Brain microvascular endothelial cell (primary cell): ENCODE measurements at places on chromosomes 7 and 10.

DNA sequence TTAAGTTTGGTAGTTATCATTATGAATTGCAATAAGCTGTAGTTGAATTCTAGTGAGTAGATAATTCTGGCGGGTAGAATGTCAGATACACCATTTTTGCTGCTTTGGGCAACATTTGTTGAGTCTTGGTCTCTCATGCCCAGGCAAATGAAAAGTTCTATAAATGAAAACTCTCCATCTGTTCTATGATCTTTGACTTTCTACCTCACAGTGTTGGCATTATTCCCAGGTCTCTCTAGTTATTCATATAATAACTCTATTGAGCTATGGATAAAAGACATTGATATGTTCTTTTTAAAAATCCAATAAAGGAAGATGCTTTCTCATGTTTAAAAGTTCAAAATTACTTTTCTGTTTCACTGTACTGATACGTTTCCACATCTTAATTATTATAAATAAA, 415.3 kb upstream of the SEMA3D start:
- no peak for DNase-seq

DNA sequence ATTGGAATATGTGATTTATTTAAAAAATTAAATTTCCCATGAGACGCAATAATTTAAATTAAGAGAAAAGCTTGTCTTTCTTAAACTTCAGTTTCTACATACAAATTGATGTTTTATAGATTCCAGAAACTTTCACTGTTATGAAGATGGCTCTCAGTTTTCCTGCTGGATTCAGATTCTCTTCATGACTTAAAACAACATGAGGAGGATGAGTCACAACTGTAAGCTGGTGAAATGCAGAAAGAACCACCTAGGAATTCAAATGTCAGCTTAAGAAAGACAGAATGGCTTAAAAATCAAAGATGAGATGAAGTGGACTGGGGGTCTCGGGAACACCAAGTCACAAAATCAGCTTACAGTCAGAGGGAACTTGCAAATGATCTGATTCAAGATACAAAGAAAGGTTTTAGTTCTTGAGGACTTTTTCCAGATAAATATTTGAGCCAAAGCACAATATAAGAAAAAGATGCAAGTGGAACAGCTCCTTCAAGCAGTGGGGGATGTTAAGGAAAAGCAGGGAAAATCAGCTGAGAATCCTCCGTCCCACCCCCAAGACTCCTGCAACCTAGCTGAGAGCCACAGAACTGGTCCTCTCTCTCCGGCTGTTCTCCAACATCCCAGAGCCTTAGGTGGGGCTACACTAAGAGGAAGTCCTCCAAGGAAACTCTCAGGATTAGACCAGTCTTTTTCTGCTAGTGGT, 279.8 kb downstream of the KCNMA1 start:
- no peak for DNase-seq

- no peak for DNase-seq
These were observed 30.7 kb upstream of the STOX1 start for GRCh38 chr10:68796605-68797004.

DNA sequence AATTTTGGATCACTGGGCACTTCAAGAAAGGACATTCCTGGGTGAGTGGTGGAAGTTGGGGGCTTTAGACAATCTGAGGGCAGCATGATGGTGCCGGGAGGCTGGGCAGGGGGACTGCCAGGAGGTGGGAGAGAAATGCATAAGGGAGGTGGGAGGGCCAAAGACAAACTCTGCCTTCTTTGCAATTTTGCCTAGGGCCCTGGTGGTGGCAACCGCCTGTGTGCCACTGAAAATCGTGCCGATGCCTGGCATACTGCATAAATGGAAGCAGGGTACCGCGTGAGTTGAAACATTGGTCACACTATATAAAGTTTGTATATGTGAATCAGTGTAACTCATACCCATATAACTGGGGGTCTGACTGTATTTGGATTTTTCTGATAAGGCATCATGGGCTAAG, 3.3 kb downstream of the LUC7L2 start:
- DNase-seq = no peak

- DNase-seq = no peak
These were observed 80.2 kb downstream of the PRTFDC1 start for GRCh38 chr10:24872049-24872789.

- DNase-seq = no peak
These were observed 32.1 kb downstream of the ASB4 start for GRCh38 chr7:95517870-95518269.

DNA sequence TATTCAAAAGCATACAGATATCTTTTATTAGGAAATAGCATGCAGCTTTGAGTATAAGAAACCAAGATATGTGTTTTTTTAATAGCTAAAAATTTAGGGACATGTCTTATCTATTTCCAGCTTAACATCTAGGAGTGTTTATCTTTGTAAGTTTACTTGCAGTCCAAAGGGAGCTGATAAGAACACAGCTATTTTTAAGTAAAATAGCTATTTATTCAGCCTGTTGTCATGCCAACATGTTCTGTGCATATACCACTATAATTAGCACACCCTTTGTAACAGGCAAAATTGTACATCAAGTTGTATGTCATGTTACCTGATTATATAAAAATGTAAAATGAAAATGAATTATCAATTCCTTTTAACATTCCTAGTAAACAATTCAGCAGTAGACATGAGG, 29.6 kb downstream of the FAM133B start:
- no peak for DNase-seq

DNA sequence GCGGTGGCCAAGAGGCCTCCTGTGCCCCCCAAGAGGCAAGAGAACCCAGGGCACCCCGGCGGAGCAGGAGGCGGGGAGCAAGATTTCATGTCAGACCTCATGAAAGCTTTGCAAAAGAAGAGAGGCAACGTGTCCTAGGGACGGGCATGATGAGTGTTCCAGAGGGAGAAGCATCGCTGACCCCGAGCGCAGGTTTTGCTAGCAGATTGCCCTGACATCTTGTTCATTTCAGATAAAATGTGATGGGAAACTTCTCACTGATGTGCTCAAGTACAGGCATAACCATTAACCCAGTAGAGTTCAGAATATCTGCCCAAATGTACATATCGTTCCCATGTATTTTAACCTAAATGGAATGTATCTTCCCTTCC, 129.2 kb downstream of the APBB1IP start:
- no peak for DNase-seq

- no peak for DNase-seq
These were observed 1.0 kb downstream of the GNB2 start for GRCh38 chr7:100674411-100675104.

GRCh38 chr7:64907641-64908326, 4.7 kb downstream of the ZNF273 start:
- DNase-seq = peak; percentile 12

GRCh38 chr10:62056219-62056618, 154.7 kb downstream of the ARID5B start:
- DNase-seq = no peak

DNA sequence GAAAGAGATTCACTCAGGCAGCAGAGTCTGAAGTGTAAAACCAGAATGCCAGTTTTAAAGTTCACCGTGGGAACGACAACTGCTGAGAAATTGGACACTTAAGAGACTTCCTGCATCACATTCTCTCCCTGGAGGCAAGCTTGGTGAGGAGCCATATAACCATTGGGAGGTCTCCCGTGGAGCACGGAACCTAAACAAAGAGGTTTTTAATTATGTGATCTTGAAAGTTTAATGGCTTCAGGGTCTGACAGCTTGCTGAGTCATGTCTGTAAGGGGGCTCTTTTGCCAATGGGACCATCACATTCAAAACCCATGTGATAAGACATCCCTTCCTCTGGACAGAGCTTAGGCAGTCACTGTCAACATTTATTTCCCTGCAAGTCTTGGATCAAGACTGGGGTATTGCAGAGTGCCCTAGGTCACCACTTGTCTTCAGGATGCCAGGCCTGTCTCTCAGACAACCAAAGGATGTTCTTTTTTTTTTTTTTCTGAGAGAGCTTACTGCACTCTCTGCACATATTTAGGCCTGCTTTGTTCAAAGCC, 674.4 kb downstream of the TYW1 start:
- no peak for DNase-seq

DNA sequence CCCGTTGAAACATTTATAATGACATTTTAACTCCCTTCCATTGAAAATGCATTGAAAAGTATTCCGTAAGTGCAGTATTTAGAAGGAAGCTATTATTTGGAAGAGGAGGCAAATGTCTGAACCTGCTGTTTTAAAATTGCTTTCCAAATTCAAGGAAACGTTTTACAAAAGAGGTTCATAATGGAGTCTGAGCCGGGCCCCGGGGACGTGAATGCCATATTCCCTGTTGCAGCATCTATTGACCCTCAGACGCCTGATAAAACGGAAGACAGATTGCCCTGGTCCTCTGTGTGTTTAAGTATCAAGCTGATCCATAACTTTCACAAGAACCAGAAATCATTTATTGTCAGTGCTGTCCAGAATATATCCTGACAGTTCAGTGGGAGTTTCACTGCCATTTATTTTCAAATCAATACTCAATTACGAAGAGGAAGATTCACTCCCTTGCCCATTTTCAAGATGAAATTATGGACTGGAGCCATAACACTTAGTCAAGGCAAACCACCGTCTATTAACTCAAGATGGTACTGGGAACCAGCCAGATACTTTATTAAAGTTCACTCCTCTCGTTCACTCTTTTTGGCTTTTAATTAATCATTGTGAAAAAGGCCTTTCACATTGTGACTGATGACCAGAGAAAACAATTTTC, 435.7 kb upstream of the PFKP start:
- DNase-seq = no peak
